ENCODE measurements at places on chromosomes 2 and 18.

DNA sequence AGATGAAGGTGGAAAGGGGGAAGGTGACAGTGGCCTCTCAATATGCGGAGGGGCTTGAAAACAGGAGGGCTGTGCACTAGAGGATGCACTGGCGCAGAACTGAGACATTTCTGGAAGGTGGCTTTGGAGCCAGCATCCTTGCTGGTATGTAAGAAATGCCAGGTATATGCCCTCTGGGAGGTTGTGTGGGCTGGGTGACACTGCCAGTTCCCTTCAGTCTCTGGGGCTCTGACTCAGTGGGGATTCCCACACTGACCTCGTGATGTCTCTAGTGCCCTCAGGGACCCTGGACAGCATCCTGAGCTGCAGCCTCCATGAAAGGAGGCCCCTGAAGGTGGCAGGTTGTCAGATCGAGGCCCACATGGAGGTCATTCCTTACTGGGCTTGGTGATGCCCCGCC lies 74.0 kb downstream of the AGAP1 start:
- H3K4me1 ChIP-seq: peaks cover 4% of the 10 kb centered on the region
- peaks cover 6% of the 10 kb centered on the region for H3K27me3 ChIP-seq
- H3K36me3 ChIP-seq: no peaks in the 10 kb centered on the region
- no peak overlapping the region for H3K4me3 ChIP-seq
- H3K27ac ChIP-seq: no peak overlapping the region
- DNase-seq: no peak

DNA sequence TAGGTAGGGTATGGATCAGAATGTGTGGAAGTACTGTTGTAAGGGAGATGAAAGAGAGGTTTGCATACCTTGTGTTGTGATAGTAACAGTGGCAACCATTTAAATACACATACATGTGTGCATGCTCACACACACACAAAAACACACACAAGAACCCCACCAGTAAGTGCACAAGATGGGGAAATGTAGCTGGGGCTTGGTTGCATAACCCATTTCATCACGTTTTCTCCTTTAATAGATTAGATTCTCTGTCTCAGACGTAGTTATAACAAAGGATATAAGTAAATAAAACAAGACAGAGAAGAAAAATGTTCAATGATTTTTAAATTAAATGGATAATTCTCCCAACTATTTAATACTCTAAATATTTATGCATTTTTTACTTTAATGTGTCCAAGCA lies 13.4 kb downstream of the ARHGAP15 start:
- H3K4me1 ChIP-seq: peaks cover 79% of the 10 kb centered on the region
- DNase-seq: no peak
- H3K27me3 ChIP-seq: no peaks in the 10 kb centered on the region
- no peak overlapping the region for H3K27ac ChIP-seq
- H3K36me3 ChIP-seq: peaks cover 51% of the 10 kb centered on the region

- DNase-seq: no peak
- no peaks in the 10 kb centered on the region for H3K27me3 ChIP-seq
Observed at GRCh38 chr2:61196671-61197070, 34.7 kb downstream of the C2orf74 start.

GRCh38 chr2:22748909-22749308 lies 636.1 kb upstream of the KLHL29 start:
- no peaks in the 10 kb centered on the region for H3K36me3 ChIP-seq
- no peaks in the 10 kb centered on the region for H3K27me3 ChIP-seq
- H3K4me1 ChIP-seq: no peaks in the 10 kb centered on the region
- no peak overlapping the region for H3K4me3 ChIP-seq
- no peak for DNase-seq
- no peak overlapping the region for H3K27ac ChIP-seq

Measured in activated naive CD8-positive, alpha-beta T cell treated with anti-CD3 and anti-CD28 coated beads, Interleukin-2, amount 10 ng/mL, durations not matched to agents 7 days and 5 days (primary cell).